GM23248 (cell line): ENCODE measurements at places on chromosomes 1 and 21. TPM values are rescaled to one million over a fixed set of nuclear protein-coding genes. Genes with fewer than 3 reads are reported as not detected.
A peak's percentile ranks its signal among the peaks of the same experiment; 100 is the strongest.

ELAVL4 gene
- total RNA-seq, result not detected in 2 replicates

RGS13 gene
- not detected in 2 replicates for total RNA-seq

HTR6 gene
- not detected in 2 replicates for total RNA-seq

NR0B2 gene
- total RNA-seq, result not detected in 2 replicates

MMP23B gene
- not detected in 2 replicates for total RNA-seq

SLC37A1 gene
- not detected in 2 replicates for total RNA-seq

FCRL5 gene
- not detected in 2 replicates for total RNA-seq

GJA4 gene
- total RNA-seq, result not detected in 2 replicates

TMEM200B gene
- total RNA-seq, result 20.4 TPM in 2 replicates

- 0 out of 2 replicates have a peak, but pooled peaks cover 24% of the 10 kb centered on the region for H3K27me3 ChIP-seq
- no peaks in the 10 kb centered on the region for H3K36me3 ChIP-seq
- H3K4me3 ChIP-seq, result no peak overlapping the region
- DNase-seq, result no peak
Observed at GRCh38 chr1:205447457-205448341, 8.1 kb downstream of the BLACAT1 start.

- DNase-seq, result no peak
- no peaks in the 10 kb centered on the region for H3K27me3 ChIP-seq
- peaks cover 12% of the 10 kb centered on the region; the same call in 1 of the 2 replicates for H3K36me3 ChIP-seq
- no peak overlapping the region for H3K4me3 ChIP-seq
- H3K4me1 ChIP-seq, result peaks cover 4% of the 10 kb centered on the region; the same call in 1 of the 2 replicates
Observed at GRCh38 chr1:145946477-145946986, 11.3 kb downstream of the LIX1L start.

DNA sequence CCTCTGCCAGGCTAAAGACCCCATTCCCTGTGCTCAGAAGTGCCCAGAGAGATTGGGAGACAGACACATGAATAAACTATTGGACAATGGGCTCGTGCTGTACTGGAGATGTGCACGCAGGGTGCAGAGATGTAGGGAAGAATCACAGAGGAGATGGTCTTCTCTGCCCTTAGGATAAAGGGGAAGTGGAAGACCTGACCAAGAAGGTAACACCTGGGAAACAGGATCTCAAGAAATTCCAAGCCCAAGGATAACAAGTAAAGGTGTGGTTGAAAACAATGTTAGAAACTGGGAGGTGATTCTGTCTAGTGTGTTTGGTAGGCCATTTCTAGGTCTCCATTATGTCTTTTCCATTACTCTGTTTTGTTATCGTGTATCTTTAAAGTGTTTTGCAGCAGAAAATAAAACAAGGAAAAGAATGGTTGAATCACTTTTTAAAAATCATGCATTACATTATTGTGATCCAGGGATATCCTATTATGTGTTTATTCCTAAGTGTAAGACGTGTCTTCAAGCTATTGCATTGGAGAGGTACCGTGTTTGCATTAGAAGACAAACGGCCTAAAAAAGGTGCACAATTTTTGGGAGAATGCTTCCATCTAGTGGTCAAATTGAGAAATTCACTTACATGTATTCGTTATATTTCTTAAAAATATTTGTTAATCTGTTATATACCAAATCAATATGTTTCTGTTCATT is 40.8 kb upstream of the KCTD3 start:
- H3K4me1 ChIP-seq, result peaks cover 13% of the 10 kb centered on the region
- H3K27ac ChIP-seq, result no peak overlapping the region
- no peaks in the 10 kb centered on the region for H3K36me3 ChIP-seq
- DNase-seq, result peak; percentile 62

DNA sequence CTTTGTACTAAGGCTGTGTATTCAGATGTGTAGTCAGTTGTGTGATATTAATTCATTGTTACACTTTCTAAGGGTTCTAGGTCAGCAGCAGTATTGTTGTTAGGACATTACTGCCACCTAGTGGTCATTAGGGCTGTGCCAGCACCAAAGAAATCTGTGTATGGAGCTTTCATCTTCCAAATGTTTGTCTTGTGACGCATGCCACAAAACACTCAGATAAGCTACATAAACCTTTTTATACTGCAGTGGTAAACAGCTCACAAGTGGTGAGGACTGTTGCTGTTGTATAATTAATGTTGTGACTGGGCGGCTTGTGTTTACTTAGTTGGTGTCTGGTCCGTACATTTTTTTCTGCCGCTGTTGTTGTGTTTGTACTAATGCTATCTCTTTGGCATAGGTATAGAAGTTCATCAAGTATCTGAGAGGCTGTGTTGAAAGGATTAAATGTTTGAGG is 51.7 kb downstream of the S1PR1 start:
- H3K27me3 ChIP-seq, result no peaks in the 10 kb centered on the region
- DNase-seq, result peak; percentile 91
- H3K27ac ChIP-seq, result no peak overlapping the region
- H3K4me3 ChIP-seq, result no peak overlapping the region

DNA sequence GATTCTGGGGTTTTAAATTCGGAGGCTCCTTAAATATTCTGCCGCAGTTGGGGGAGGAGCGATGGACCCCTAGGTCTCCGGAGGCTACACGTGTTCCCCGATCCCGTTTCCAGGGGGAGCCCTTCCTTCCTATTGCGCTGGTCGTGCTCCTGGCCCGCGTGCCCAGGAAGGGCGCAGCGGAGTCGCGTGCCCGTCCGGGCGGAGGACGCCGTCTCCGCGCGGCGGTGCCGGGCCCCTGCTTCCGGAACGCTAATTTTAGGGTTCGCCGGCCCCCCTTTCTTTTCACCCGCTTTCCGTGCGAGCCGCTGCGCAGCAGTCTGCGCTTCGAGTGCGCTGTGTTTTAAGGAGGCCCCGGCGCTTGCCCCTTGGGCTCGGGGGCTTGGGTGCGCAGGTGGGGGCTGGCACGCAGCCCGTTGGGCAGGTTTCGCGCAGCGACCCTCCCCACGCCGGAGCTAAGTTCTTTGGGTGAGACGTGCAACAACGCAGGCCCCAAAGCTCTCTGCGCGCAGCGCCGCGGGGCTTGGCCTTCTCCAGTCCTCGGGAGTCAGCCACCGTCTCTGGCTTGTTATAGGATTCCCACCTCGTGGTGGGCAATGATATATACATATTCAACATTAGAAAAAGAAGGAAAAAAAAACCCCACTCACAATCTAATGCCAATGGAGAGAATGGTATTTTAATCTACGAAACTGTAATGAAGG is 43.5 kb upstream of the DNAJC6 start:
- peak overlapping the region; percentile 74 for H3K4me3 ChIP-seq
- H3K27ac ChIP-seq, result no peak overlapping the region
- H3K36me3 ChIP-seq, result no peaks in the 10 kb centered on the region
- no peaks in the 10 kb centered on the region for H3K27me3 ChIP-seq

DNA sequence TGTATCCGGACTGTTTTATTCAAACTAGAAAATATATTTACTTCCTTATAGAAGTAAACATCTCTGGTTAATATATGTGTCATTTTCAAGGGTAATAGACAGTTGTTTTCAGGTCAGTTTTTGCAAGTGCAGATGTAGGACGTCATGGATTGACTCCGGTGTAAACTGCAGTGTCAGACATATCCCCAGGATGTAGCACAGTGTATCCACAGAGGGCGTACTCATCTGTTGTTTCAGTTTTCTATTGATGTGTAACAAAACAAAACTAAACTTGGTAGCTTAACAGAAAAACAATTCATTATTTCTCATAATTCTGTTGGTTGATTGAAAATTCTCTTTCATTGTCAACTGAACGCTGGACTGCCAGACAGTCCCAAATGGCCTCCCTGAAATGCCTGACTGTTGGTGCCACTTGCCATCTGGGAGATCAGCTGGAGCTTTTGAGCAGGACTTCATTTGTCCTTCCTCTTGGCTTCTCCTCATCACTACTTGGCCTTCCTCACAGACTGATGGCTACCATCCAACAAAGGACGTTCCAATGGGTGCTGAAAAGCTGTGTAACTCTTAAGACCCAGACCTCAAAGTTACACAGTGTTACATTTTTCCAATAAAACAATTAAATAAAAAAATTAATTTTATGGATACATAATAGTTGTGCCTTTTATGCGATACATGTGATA is 181.6 kb downstream of the NCAM2 start:
- 0 out of 2 replicates have a peak, but pooled peaks cover 8% of the 10 kb centered on the region for H3K4me1 ChIP-seq
- DNase-seq, result no peak
- no peak overlapping the region for H3K4me3 ChIP-seq
- no peak overlapping the region for H3K27ac ChIP-seq
- no peaks in the 10 kb centered on the region for H3K36me3 ChIP-seq

DNA sequence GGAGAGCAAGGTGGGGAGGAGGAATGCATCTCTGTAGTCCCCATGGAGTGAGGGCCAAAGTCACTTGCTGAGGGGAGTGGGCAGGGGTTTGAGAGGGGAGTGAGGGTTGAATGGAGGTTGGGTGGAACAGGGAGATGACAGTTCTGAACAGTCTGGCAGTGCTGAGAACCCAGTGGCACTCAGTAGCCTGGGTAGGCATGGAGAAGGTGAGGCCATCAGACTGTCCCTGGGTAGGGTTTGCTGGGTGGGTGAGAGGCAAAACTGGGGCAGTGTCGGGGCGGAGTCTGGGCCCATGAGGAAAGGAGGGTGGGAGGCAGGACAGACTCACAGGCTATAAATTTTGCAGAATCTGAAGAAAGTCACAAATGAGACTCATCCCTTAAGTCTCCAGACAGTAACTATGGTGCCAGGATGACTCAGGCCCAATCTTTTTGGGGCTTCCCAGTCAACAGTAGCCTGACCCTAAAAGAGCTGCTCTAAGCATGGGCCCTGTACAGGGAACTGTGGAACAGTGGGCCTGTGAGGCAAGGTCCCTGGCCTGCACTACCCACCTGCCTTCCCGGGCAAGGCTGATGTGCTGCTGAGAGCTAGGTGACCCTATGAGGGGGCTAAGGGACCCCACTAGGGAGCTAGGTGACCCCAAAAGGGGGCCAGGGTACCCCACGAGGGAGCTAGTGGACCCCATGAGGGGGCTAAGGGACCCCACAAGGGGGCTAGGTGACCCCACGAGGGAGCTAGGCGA is 51.0 kb upstream of the DMRTB1 start:
- peaks cover 34% of the 10 kb centered on the region for H3K27me3 ChIP-seq
- peak; percentile 61 for DNase-seq
- no peaks in the 10 kb centered on the region for H3K36me3 ChIP-seq
- H3K4me1 ChIP-seq, result peaks cover 27% of the 10 kb centered on the region
- no peak overlapping the region for H3K4me3 ChIP-seq

- H3K27me3 ChIP-seq, result no peaks in the 10 kb centered on the region
- H3K4me3 ChIP-seq, result peak overlapping the region; percentile 81
- DNase-seq, result peak; percentile 21
- peaks cover 15% of the 10 kb centered on the region; the same call in 1 of the 2 replicates for H3K4me1 ChIP-seq
- peak overlapping the region; percentile 72; the same call in 1 of the 2 replicates for H3K27ac ChIP-seq
- H3K36me3 ChIP-seq, result no peaks in the 10 kb centered on the region
Observed at GRCh38 chr1:116569776-116570357, 959 bp downstream of the CD58 start.

- no peaks in the 10 kb centered on the region for H3K4me1 ChIP-seq
- H3K36me3 ChIP-seq, result no peaks in the 10 kb centered on the region
- no peaks in the 10 kb centered on the region for H3K27me3 ChIP-seq
- no peak overlapping the region for H3K27ac ChIP-seq
- H3K4me3 ChIP-seq, result no peak overlapping the region
Observed at GRCh38 chr1:76759950-76760349, 107.3 kb upstream of the ST6GALNAC5 start.

GRCh38 chr1:108758796-108759195 is 12.3 kb downstream of the STXBP3 start:
- no peaks in the 10 kb centered on the region for H3K27me3 ChIP-seq
- H3K4me3 ChIP-seq, result no peak overlapping the region
- H3K36me3 ChIP-seq, result peaks cover 55% of the 10 kb centered on the region

DNA sequence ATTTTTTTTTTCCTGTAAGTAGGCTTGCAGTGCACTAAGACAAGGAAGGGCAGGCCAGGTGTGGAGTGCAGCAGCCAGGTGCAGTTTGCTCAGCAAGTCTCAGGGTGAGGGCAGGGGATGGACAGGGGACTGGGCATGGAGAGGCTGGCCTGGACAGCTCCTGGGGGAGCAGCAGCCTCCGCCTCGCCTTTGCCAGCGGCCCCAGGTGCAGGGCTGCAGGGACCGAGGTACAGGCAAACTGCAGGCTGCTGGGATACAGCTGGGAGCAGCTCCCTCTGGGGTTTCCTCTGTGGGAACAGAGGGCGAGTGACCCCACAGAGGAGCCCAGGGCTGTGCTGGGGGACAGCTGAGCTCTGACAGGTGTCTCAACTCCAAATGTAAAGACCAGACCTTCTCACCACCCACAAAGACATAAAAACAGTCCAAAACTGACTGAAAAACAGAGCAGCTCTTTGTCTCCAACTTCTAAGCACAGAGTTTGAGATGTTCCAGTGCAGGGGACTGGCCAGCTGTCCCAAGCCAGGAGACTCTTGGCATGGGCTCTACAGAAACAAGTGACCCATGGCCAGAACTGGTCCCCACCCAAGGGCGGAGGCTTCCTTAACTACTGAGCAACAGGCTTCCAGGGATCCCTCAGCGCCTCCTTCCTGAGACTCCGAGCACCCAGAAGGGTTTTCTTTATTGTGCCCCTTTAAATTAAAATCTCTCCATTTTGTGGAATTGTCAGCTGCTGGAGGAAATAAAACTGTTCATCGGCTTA is 27.7 kb upstream of the AJAP1 start:
- H3K4me3 ChIP-seq, result no peak overlapping the region
- no peaks in the 10 kb centered on the region for H3K36me3 ChIP-seq
- no peak overlapping the region for H3K27ac ChIP-seq
- H3K4me1 ChIP-seq, result no peaks in the 10 kb centered on the region

DNA sequence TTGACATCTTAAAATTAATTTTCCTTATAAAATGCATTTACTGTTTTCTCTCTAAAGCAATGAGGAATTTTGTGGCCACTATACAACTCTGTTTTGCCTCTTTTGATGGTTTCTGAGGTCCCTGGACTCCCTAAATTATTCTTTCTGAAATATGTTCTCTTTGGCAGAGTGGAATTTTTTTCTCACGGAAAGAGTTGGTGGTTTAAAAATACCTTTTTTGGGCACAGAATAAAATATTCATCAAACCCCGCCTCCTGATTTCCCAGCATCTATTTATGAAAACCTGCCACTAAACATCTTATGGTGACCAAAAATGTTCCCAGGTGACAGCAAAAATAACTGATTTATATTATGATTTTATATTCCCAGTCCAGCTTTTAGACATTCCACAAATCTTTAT is 165.3 kb upstream of the SYT6 start:
- H3K36me3 ChIP-seq, result no peaks in the 10 kb centered on the region
- DNase-seq, result no peak
- peak overlapping the region; percentile 63 for H3K27ac ChIP-seq
- no peaks in the 10 kb centered on the region for H3K27me3 ChIP-seq
- peak overlapping the region; percentile 49 for H3K4me3 ChIP-seq

DNA sequence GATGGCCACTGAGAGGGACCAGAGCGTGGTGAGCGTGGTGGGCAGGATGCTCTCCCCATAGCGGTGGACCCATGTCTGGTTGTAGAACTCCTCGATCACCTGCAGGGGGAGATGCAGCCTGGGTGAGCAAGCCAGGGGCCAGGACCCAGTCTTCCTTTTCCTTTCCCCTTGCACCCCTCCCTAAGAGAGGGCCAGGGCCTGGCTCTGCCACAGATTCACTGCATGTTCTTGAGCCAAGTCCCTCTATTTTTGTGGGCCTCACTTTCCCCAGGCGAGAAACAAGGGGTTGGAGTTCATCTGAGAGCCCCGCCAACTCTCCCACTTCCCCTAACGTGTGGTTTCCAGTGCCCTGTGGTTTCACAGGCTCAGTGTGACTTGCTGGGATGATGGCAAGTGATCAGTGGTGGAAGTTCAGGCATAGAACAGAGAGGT is 27.5 kb downstream of the SLC2A1 start:
- peak; percentile 50 for DNase-seq
- no peaks in the 10 kb centered on the region for H3K27me3 ChIP-seq
- no peak overlapping the region for H3K27ac ChIP-seq
- H3K4me1 ChIP-seq, result peaks cover 7% of the 10 kb centered on the region

- H3K4me1 ChIP-seq, result no peaks in the 10 kb centered on the region
- no peak overlapping the region for H3K4me3 ChIP-seq
- peak; percentile 7 for DNase-seq
- H3K27ac ChIP-seq, result no peak overlapping the region
- no peaks in the 10 kb centered on the region for H3K27me3 ChIP-seq
Observed at GRCh38 chr1:231663211-231663792, 36.7 kb downstream of the DISC1 start.
